ENCODE measurements at places on chromosomes 13 and 19.

GRCh38 chr19:33702606-33703437 is 81.1 kb downstream of the CHST8 start:
- no peak for DNase-seq

DNA sequence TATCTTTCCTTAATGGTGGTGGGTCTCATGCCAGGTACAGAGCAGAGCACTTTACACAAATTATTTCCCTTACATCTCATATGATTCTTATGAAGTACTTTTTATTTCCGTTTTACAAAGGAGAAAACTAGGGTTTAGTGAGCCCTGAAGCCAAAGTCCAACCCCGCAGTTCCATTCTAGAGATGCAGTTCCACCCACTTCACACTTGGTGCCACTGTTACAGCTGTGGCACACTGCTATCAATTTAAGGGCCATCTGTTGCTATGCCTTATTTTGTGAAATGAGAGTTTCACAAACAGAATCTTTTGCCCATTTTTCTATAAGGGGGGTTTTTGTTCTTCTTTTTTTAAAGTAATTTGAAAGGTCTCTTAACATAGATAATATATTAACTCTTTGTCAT is 12.9 kb downstream of the MIPEP start:
- DNase-seq = no peak

DNA sequence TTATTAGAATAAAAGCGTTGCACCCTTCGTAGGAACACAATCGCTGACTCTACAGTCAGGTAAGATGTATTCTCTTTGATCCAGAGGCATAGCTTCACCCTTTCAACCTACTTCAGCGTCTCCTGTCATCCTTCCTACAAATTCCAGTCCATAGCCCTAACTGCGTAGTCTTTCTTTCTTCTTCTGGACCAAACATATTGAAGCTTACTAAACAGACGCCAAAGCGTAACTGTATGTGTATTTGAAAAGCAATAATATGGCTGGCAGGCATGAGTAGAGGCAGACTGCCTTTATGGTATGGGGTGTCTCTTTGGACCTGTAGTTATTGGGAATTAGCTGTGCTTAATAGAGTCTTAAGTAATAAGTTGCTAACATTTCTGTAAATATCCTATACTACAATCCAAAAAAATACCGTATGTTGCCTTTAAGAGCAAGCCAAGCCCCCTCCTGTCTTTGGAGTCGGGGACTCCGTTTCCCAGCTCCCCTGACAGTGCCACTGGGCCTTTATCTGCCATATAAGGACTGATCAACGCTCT is 392 bp upstream of the ZNF548 start:
- no peak for DNase-seq

DNA sequence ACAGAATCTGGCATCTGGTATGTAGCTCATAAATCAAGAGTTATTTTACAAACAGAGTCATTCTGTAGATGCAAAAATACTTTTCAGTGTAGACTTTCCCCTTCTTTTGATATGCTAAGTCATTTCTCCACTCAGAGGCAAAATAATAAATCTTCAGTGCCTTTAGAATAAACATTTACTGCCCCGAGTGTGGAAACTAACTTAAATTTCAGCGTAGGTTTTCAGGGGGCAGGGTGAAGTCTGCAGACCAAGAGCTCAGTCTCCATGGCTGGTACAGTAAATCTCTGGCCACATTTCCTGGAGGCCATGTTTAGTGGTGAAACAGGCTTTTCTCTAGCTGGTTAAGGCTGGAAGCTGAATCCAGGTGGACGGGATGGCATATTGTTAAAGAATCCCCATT is 13.1 kb upstream of the ADPRHL1 start:
- no peak for DNase-seq

- DNase-seq = no peak
These were observed 19.6 kb downstream of the PIAS4 start for GRCh38 chr19:4027146-4027545.

DNA sequence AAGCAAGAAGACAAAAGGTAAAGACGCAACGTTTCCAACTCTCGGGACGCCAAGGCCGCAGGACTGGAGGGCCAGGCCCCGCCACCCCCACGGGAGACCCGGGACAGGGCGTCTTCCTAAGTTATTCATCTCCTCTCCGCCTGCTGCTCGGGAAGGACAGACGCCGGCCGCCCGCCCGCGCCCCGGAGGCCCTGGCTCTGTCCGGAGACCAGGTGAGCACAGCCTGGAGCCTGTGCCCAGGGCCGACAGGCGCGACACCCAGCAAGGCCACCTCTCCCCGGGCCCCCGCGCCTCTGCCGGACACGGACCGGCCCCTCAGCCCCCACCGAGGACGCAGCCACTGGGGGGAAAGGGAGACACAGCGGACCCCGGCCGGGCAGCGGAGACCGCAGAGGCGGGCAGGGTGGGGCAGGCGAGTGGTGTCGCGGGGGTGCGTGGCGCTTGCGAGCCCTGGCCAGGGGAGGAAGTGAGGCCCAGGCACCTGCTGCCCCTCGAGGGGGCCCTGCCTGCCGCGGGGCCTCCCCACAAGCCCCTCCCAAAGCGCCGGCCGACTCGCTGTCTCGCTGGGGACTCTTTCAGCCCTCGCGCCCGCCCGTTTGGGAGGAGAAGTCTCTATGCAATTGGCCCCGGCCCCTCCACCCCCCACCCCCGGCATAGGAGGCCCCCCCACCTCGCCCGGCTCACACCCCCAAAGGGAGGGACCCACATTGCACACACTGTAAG is 17.2 kb downstream of the SMIM24 start:
- DNase-seq = no peak

- no peak for DNase-seq
These were observed 7.4 kb upstream of the ZSCAN5A start for GRCh38 chr19:56321989-56322440.

DNA sequence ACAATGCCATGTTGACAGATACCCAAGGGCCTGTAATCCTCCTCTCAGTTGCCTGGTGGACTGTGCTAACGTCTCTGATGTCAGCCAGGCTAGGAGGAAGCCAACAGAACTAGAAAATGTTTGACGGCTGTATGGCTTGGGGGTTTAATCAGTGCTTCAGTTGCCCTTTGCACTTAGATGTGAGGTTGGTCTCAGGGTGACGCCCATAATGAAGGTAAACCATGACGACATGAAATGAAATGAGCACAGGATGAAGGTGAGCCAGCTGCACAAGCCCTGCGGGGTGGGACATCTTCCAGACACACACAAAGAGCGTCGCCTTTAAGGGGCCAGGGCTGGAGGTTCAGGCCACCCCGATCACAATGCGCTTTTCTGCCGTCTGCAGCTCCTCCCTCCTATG is 127.2 kb downstream of the CRYL1 start:
- DNase-seq = no peak

- DNase-seq = no peak
These were observed 45.6 kb upstream of the WDFY2 start for GRCh38 chr13:51538591-51539179.

- no peak for DNase-seq
These were observed 4.0 kb upstream of the ZNF628 start for GRCh38 chr19:55472463-55472862.

DNA sequence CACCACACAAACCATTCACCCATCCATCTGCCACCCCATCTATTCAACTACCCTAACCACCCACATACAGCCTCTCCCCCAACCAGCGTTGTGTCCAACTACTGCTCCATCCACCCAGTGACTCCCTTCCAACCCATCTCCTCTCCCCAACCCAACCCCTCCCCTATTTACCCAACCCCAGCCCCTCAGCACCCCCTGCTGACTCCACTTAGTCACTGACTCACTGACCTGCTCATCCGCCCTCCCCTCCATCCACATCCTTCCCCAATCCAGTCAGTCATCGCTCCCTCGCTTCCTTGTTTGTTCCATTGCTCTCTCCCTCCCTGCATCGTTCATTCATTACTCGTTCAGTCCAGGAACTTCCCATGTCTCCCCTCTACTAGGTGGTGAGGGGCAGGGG is 39.2 kb downstream of the KCNC3 start:
- DNase-seq = no peak

DNA sequence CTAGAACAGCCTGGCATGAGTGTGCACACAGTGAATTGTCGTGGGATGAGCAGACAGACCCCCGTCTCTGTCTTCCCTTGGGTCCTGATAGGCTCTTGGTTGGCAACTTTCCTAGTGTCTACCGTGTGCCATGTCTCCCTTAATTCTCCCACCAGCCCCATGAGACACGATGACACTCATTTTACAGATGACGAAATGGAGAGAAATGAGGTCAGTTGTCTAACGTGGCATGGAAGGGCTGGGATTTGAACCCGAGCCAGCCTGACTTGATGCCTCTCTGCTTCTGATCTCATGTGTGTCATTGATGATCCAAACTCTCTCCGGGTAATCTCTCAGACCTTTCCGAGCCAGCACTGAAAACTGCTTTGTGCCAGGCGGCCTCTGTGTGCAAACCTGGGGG is 8.4 kb upstream of the KLK14 start:
- no peak for DNase-seq

DNA sequence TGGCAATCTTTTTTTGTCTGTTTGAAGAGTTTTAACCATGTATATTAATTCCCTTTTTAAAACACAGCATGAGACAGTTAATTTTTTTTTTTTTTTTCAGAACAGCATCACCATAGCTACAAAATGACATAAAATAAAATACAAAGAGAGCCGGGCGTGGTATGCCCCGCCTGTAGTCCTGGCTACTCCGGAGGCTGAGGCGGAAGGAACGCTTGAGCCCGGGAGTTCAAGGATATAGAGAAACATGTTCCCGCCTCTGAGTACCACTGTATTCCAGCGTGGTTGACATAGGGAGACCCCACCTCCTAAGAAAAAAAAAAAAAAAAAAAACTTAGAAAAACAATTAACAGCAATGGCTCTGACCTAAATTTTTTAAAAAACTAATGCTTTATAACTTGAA is 10.0 kb upstream of the INSR start:
- DNase-seq = no peak

DNA sequence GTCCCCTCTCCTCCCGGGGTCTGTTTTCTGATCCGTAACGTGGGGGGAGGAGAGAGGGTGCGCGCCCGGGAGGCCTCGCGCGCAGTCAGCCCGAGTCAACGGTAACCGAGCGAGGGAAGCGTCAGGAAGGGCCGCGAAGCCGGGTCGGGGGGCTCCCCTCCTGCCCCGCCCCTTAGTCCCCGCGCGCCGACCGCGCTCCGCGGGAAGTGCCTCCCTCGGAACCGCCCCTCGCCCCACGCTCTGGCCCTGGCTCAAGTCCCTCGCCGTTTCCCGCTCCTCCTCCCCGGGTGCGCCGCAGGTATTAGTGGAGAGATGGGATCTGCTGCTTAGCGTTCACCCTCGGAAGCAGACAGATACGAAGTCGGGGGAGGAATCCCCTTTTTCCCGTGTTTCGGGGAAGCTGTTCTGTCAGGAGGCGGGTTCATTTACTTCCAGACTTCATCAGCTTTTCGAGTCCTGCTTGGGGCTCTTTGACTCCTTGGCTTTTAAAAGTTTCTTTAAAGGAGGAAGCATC is 770 bp downstream of the HNRNPM start:
- DNase-seq = no peak

DNA sequence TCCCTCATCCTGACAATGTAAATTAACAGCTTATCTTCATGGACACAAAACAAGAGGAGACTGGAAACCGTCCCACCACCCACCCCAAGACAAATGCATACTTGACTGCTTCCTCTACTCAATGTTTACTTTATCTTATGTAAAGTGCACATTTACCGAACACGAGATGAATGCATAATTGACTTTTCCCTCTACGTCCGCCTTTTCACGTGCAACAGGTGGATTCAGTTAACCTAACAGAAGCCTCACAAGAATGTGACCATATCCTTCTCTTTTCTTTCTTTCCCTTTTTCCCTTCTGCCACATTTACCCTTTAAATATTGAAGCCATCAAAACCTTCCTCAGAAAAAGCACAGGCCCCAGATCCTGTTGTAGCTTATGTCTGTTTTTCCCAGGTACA is 468.0 kb downstream of the UQCRFS1 start:
- no peak for DNase-seq

- DNase-seq = no peak
These were observed 1.4 kb downstream of the FFAR1 start for GRCh38 chr19:35348911-35349611.

Data from stimulated activated CD4-positive, alpha-beta T cell treated with anti-CD3 and anti-CD28 coated beads, Interleukin-1b, Interleukin-23, amount 100 ng/mL, for 1 hour (primary cell).